ENCODE measurements at places on chromosomes 12 and 14. TPM values are rescaled to one million over a fixed set of nuclear protein-coding genes. Genes with fewer than 3 reads are reported as not detected.

DNA sequence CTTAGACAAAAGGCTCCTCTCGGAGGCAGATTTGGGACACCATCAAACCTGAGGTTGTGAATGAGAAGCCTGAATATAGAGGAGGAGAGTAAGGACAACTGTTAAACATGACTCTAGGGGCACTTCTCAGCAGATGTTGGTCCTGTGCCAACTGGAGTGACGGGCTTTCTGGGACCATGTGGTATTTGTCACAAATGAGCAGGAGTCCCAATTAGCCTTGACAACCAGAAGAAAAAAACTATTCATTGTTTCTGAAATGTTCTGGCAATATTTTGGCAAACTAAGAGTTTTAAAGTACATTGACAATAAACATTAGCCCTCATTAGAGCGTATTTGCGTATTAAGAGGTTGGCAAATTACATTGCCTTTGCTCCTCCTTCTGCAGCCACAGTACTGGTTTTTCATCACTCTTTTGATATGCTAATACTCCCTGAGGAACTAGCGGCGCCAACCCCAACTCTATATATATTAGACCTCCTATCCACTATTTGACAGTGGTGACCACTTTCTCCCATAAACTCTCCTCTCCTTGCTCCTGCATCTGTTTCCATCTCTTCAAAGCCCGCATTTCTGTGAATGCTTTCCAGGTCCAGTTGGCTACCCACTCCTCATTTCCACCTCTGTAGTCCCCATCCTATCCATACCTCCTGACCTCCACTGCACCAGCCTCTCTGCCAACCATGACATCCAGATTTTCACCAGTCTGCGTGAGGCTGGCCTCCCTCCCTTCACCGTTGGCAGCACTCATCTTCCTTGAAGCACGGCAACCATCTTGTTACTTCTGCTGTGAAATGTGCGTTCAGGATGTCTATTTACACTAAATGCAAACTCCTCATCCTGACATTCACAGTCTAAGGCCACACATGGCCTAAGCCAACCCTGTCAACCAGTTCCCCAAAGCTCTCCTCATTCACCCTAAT lies 100.7 kb downstream of the ZFC3H1 start:
- DNase-seq = no peak

C12orf56 gene
- not detected for total RNA-seq

DNA sequence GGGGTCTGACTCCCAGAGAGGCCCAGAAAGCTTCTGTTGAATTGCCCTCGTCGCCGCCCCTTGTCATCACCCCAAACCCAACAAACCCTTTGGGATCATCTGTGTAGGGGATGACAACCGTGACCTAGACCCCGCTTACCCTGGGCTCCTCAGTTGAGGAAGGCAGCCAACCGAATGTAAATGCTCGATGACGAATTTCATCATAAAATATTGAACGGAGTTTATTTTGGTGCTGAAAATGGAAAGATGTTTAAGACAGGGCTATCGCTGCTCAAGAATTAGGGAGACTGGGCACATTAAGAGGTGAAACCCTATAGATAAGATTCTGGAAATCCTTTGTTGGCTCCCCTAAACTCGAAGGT lies 512 bp downstream of the ACTR10 start:
- DNase-seq = no peak

DNA sequence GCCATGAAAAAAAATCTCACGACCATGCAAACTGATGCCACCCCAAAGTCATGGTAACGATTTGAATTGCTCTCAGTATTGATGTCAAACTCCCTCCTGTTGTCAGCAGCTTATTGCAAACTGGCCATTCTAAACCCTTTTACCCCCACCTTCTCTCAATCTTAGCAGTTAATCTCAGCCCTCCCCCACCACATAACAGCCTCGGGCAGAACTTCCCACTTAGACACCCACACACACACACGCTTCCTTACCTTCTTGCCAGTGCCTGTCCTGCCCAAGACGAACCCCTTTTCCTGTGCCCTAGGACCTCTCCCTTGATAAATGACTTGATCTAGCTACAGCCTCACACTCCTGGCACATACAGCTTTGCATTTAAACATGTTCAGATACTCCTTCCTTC lies 56.6 kb downstream of the GPATCH2L start:
- DNase-seq = no peak

Data from sigmoid colon (tissue), 7 donors.